ENCODE measurements at places on chromosomes 7 and 10.

GRCh38 chr10:91381257-91381891 is 28.8 kb upstream of the HECTD2 start:
- DNase-seq, result peak; percentile 17

- DNase-seq, result peak; percentile 37
Observed at GRCh38 chr10:91410638-91411371, 661 bp downstream of the HECTD2 start.

- no peak for DNase-seq
Observed at GRCh38 chr10:71664585-71664984, 55.0 kb downstream of the C10orf105 start.

GRCh38 chr7:101367676-101368075 is 5.0 kb downstream of the COL26A1 start:
- no peak for DNase-seq

- no peak for DNase-seq
Observed at GRCh38 chr10:44389150-44389549, 4.3 kb upstream of the CXCL12 start.

DNA sequence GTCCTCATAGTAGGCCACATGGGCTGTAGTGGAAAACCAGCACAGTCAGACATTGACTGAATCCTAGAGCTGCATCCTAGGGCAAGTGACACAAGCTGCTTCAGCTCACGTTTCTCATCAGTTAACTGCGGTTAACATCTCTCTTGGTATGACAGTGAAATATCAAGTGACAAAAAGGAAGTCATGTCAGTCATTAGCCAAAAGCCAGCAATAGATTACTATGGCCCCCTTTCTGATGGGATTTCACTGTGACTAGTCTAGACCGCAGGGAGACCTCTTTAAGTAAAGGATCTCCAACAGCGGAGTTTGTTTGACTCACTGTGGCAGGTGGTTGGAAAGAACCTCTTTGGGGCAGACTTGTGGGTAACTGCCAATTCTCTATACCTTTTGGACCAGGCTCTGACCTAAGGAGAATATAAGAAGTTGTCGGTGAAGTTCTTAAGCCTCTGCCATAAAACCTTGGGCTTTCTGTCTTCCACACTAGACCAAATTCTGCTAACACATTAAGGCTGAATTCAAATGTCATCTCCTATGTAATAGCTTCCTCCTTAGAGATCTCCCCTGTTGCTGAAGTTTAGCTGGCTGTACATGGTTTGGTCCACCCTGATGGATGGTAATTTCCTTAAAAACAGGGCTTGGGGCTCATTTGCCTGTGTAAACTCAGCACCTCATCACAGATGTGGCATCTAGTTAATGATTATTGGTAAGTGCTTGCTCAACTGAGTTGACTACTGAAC is 115.3 kb downstream of the SGMS1 start:
- DNase-seq, result no peak

GRCh38 chr7:77680266-77680665 is 16.0 kb upstream of the RSBN1L start:
- DNase-seq, result peak; percentile 74

- no peak for DNase-seq
Observed at GRCh38 chr10:132064771-132065437, 842 bp upstream of the JAKMIP3 start.

DNA sequence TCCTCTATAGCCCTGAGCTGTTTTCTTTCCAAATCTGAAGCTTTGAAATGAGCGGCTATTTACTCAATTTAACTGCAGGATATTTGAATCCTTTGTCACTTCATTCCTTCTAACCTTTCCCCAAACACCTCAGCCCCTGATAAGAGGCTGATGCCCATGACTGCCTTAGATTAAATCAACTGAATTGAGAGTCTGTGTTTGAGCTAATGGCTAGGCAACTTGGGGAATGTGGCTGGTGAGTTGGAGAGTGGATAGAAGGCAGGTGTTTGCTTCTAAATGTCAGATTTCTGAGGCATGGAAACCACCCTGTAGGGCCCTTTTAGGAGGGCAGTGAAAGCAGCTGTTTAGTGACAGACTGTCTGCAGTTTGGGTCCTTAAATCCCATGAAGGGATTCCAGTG is 759.9 kb downstream of the LRMDA start:
- DNase-seq, result no peak

GRCh38 chr10:71746344-71747037 is 26.8 kb downstream of the VSIR start:
- no peak for DNase-seq

DNA sequence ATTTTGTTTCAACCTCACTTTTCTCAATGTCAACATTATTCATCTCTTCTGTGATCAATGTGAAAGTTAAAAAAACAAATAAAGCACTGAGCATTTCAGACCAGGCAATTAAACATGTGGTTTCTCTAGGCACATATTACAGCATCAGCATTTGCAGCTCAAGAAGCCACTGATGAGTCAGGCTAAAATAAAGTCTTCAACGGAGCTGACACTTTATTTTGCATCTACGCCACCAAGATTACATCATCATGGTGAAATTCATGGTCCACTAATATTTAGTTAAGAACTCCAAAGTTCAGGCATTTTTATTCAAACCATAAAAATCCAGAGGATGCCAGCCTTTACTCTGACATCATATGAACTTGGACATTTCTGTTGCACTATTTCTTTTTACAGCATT is 33.0 kb downstream of the MAGI2 start:
- DNase-seq, result peak; percentile 97

DNA sequence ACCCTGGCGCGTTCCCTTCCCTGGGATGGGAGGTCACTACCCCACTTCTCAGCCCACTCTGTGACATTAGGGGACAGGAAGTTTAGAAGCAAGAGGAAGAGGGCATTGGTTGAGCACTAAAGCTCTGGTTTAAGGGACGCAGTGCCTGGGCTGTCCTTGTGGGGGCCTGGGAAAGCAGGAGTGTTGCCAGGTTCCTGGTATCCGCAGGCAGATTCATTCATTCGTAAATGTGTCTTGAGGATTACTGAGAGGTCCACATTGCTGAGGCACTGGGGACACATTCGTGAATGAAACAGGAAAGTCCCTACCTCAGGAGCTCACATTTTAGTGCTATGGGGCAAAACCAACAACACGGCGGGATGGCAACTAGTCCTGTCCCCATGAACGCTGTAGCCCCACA is 69.4 kb downstream of the COL13A1 start:
- DNase-seq, result no peak

DNA sequence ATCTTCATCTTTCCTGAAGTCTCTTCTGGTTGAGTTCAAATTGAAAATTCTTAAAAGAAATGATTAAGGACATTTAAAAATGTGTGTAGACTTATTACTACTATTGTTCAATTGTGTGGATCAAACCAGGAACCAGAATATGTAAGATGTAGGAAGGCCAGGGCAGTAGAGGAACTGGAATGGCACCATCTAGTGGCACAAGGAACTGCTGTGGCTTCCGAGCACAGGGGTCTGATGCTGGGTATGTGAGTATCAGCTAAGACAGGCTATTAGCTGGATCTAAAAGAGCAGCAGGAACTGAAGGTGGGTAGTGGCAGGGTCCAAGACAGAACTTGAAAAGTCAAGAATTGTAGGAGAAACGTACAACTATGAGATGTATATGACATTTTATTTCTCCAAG is 247.3 kb downstream of the SEMA3A start:
- DNase-seq, result peak; percentile 7

- no peak for DNase-seq
Observed at GRCh38 chr10:25142116-25142864, 32.5 kb upstream of the GPR158 start.

- DNase-seq, result no peak
Observed at GRCh38 chr10:71648254-71648932, 71.2 kb downstream of the C10orf105 start.

GRCh38 chr10:49323171-49323895 is 24.4 kb downstream of the C10orf71 start:
- no peak for DNase-seq

- DNase-seq, result peak; percentile 23
Observed at GRCh38 chr7:46979439-46979838, 602.5 kb downstream of the TNS3 start.

DNA sequence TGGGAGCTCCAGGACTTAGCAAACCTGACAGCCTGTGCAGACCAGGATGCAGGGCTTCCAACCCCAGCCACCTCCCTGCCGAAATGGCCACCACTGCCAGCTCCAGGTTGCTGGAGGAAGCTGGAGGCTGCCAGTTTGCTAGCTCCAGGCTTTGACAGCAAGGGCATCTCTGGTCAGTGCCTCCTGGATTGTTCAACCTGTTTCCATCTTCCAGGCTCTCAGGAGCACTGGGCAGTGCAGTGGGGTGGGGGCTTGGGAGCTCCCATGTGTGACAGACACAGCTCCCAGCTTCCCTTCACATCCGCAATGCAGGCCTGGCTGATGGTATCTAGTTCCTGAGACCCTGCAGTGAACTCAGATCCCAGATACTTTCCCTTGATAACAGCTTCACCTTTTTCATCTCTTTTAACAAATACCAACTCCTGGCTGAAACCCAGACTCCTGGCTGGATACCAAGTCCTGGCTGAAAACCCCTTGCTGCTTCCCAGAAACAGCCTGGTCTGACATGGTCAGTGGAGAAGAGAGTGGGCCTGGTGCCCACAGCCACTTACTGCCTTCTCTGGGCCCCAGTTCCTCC is 20.8 kb upstream of the RET start:
- no peak for DNase-seq

DNA sequence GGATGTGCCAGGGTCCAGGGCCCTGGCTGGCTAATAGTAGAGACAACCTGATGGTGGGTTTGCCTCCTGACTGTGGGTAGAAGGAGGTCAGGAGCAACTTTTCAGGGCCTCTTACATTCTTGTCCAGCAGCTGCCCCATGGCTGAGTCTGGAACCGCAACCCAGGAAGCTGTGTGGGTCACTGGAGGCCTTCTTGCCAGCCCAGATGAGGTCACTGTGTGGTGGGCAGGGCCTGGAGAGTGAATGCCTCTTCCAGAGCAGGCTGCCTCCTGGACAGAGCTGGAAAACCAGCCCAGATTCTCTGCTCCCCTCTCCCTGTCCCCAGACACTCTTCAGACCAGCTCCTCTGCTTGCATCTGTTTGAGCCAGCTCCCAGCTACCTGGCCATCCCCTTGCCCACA is 43.5 kb upstream of the LEP start:
- peak; percentile 29 for DNase-seq

- DNase-seq, result no peak
Observed at GRCh38 chr7:111388912-111389311, 173.4 kb downstream of the IMMP2L start.

GRCh38 chr10:128958834-128959690 is 508.0 kb upstream of the MGMT start:
- no peak for DNase-seq

- peak; percentile 18 for DNase-seq
Observed at GRCh38 chr10:32893434-32893833, 64.6 kb downstream of the ITGB1 start.

DNA sequence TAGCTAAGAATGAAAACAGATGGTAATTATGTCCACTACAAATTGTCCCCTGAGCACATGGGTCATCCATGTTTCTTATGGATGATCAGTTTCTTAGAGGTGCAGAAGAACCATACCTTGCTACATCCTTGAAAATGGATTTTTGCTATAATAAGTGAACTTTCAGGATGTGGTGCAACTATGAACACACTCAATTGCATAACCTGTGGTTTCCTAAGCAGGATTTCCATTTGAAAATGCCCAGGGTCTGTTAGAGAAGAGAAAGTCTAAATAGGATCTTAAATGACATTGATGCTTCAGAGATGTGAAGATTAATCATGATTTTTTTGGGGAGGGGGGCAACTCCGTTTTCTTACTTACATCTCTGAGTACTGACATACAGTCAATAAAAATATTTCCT is 39.6 kb upstream of the CACNB2 start:
- DNase-seq, result no peak

DNA sequence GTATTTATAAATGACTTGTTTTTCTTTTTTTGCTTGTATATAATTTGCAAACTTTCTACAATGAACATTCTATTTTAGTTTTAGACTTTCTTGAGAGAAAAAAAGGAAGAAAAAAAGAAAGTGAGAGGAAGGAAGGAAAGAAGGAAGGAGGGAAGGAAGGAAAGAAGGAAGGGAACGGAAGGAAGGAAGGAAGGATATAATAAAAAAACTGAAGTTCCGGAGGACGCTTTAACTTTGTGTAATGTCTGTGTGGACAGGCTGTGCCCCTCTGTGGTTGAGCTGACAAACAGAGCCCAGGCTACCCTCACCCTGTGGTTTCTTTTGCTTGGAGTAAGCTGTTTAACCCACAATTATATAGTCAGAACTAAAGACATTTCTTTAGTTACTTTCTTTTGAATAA is 108.7 kb downstream of the SEMA3D start:
- DNase-seq, result no peak

GRCh38 chr7:134431815-134432214 is 27.1 kb downstream of the AKR1B1 start:
- DNase-seq, result no peak

GRCh38 chr10:62839590-62839989 is 23.4 kb upstream of the EGR2 start:
- DNase-seq, result no peak

DNA sequence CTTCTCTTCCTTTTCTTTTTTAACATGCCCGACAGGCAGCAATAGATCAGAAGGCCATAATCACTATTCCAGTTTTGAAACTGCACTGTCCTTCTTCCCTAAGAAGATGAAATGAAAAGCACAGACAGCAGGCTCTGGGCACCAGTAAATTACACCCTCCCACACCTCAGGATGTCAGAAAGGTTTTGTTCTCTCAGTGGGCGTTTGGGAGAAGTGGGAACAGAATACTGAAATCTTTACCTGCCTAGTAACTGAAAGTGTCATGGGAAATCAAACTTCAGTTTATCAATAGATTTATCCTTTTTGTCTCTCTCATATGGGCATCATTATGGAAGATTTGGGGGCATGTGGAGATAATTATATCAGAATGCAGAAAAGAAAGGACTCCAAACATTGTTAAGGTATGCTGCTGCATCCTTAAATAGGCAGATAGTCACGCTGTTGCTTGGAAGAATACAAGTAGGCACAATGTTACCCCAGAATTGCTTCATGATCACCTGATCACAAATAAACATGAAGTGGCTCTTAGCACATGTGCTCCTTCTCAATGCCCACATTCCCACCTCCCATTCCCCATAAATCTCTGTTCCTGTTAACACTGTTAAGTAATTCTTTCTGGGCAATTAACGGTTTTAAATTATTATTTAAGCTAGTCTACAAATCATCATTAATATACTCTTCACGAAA is 113.3 kb downstream of the DOCK4 start:
- DNase-seq, result no peak

All from EH (cell line).